Lung (tissue), 17 donors: ENCODE measurements at places on chromosomes 5 and 9. TPM values are rescaled to one million over a fixed set of nuclear protein-coding genes. Genes with fewer than 3 reads are reported as not detected.

IL3 gene
- not detected for total RNA-seq

SARDH gene
- total RNA-seq, result 7.3 TPM

C9orf50 gene
- 0.28 TPM for total RNA-seq

ENTPD2 gene
- 3.2 TPM for total RNA-seq

LCP2 gene
- total RNA-seq, result 73.0 TPM

FBXO4 gene
- 13.5 TPM for total RNA-seq

HMMR gene
- 9.5 TPM for total RNA-seq

TMCO6 gene
- total RNA-seq, result 14.9 TPM
